ENCODE measurements at places on chromosomes 12 and 14. TPM values are rescaled to one million over a fixed set of nuclear protein-coding genes. Genes with fewer than 3 reads are reported as not detected.

Gene ATXN7L3B
- polyA plus RNA-seq, result 89.5 TPM

- DNase-seq, result no peak
Observed at GRCh38 chr12:20361416-20361815, 6.9 kb upstream of the PDE3A start.

Gene SDR9C7
- polyA plus RNA-seq, result 0.32 TPM

DNA sequence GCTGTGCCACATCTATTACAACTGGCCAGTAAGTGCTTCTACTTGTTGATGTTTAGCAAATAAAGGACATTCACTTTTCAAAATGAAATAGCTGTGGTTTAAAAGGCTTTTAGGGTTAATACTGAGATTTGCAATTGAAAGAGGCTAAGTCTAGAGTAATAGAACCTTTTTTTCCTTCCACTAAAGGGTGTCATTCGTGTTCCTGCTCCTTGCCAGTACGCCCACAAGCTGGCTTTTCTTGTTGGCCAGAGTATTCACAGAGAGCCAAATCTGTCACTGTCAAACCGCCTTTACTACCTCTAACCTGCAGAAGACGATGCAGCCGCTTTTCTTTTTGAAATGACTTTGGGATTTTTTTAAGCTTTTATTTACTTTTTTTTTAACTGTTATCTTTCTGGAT lies 33.6 kb downstream of the PIWIL1 start:
- no peak for DNase-seq

Gene AVPR1A
- polyA plus RNA-seq, result 5.5 TPM

GRCh38 chr14:65333943-65334687 lies 78.4 kb upstream of the FUT8 start:
- no peak for DNase-seq

Gene GAS2L3
- polyA plus RNA-seq, result 32.9 TPM

DNA sequence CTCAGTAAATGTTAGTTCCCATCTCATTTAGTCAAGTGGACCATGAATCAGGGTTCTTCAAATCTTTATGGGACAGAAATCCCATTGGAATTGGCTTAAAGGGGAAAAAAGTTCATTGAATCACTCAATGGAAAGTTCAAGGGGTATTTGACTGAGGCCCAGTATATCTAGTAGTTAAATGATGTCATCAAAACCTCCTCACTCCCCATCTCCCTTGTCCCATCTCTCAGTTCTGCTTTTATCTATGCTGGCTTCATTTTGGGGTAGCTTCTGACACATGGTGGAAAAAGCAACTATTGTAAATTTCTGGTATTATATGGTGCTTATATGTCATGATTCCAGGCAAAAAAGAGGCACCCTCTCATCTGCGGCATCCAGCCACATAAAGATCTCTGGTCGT lies 51.9 kb downstream of the DAAM1 start:
- DNase-seq, result no peak

Gene NOC4L
- polyA plus RNA-seq, result 11.9 TPM

GRCh38 chr14:76924371-76925096 lies 98.3 kb downstream of the LRRC74A start:
- DNase-seq, result peak; percentile 94

Gene RAB2B
- polyA plus RNA-seq, result 51.6 TPM
